ENCODE measurements at places on chromosomes 5 and 9.

- peak; percentile 53 for DNase-seq
These were observed 106.0 kb upstream of the MTAP start for GRCh38 chr9:21696411-21696871.

DNA sequence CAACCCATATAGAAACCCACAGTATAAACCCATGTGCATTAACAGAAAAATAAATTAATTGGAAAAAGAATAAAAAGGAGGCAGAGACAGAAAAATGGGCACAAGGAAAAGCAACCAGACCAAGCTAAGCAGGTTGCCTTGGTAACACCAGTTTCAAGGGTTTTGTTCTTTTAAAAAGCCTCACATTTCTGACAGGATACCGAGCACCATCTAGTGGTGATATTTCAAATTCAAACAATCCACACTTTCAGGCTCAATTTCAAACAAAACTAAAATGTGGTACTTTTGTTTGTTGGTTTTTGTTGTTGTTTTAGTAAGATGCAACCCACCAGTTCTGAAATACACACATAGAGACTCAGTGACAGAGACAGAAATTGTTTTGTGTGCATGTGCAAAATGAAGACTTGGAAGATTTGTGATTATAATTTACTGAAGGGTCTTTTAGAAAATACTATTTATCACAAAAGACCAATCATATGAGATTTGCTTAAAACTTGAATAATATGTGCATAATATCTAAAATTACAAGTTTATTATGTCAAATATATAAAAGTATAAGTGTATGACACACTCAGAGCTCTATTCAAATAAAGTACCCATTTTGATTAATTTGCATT is 318.2 kb downstream of the SLCO4C1 start:
- DNase-seq = peak; percentile 59

- DNase-seq = peak; percentile 69
These were observed 10.4 kb upstream of the ACTBL2 start for GRCh38 chr5:57493034-57493433.

DNA sequence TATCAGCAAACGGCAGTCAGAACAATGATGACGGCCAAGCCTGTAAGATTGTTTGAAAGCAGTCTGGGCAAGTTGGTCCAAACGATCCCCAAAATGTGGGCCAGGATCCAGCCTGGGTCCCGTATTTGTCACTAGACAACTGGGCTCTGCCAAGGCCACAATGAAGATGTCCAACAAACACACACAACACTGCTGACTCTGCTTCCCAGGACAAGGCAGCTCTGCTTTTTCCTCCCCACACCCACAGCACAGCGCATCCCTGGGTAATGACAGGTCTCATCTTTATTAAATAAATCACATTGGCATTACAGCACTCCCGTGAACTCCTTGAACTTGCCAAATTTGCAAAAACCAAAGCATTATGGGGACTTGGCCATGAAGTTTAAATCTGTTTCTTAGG is 424.1 kb upstream of the ACTBL2 start:
- no peak for DNase-seq

DNA sequence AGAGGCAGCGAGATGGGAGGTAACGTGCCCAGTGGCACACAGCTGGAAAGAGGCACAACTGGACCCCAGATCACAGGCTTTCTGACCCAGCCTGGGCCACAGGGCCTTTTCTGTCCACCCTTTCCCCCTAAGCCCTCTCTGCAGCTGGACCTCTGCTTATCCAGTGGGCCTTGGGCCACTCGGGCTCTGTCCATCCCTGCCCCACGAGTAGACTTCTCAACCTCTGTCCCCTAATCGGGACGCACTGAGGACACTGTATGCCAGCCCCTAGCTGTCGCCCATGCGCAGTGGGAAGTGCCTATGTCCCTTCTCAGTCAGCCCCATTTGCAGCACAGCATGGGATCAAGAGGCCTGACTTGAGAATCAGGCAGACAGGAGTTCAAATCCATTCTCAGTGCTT is 65.6 kb upstream of the NEURL1B start:
- no peak for DNase-seq

- DNase-seq = no peak
These were observed 2.0 kb downstream of the ANKHD1 start for GRCh38 chr5:140403613-140404012.

GRCh38 chr5:65874241-65874640 is 52.1 kb upstream of the ERBIN start:
- DNase-seq = peak; percentile 86

DNA sequence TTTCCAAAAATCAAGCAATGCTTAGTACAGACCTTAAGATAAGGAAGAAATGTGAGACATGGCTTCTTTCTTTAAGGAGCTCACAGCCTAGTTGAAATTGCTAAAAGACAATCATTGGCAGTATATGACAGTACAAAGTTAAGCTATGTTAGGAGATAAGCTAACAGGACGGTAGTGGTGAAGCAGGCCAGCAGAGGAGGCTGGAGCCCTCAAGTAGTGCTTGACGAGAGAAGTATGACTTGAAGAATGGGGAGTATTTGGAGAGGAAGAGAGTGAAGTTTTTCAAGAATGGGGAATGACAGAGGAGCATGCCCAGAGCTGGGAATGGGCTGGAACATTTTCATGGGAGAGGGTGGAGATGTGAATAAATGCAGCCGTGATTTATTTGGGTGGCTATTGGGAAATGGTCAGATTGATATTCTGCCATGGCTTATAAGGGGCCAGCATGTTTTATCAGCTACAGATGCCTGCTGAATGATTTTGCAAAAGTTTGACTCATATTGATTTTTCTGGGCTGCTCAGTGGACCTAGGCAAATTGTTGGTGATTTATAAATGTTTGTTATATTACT is 43.7 kb downstream of the LURAP1L start:
- DNase-seq = peak; percentile 70

- DNase-seq = no peak
These were observed 807.9 kb upstream of the NUDT12 start for GRCh38 chr5:104370523-104370922.

DNA sequence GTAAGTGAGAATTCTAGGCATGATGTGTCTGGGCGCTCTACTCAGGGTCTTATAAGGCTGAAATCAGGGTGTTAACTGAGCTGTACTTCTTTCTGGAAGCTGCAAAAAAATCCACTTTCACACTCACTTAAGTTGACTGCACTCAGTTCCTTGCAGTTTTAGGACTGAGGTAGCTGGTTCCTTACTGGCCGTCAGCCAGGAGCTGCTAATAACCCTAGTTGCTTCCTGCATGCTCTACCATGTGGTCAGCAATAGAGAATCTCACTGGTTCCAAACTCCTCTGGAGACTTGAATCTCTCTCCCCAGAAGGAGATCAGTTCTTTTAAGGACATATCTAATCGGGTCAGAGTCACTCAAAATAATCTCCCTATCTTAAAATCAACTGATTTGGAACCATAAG is 911.2 kb downstream of the EFNA5 start:
- peak; percentile 22 for DNase-seq

- peak; percentile 33 for DNase-seq
These were observed 263.1 kb upstream of the RGMB start for GRCh38 chr5:98510143-98510985.

DNA sequence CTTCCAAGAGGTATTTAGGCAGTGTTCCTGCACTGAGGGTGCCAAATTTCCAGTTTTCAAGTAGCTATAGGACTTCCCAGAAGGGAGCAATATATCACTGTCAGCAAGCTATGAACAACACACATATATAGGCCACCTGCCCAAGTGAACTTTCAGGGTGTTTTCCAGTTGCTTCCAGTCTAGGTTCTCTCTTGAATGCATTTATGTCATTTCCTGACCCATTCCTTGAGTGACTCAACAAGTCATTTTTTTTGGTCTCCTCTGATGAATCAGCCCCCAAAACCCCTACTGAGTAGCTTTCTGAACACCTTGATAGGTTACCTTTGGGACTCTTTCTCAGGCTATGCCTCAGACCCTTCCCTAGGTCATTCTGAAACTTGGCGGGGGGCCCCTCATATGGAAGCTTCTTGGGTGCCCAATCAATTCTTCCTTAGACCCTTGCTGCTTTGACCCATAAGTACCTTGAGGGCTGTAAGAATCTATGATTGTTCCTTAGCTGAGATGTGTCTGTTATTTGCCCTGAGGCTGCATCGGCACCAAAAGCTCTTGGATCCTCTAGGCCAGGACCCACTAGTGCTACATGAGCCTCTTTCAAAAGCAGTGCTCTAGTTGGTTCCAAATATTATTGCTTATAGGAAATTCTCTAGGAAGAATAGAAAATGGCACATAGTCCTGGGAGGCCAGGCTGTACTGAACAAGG is 12.4 kb downstream of the DNAJB5 start:
- DNase-seq = peak; percentile 80

DNA sequence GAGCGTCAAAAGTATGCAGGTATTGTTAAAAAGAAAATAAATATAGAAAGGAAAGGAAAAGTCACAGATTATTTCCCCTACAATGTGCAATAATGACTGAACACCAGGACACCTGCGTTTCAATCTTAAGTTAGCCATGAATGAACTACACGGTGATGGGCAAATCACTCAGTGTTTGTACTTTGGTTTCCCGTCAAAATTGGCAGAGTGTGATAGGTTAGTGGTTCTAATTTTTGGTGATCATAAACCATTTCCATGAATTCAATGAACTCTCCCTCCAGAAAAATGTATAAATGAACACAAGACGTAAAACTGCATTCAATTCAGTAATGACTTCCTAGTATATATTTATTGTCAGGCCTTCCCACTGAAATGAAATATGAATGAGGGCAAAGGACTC is 59.0 kb upstream of the ITGA1 start:
- no peak for DNase-seq

- DNase-seq = no peak
These were observed 2233.8 kb upstream of the C9orf72 start for GRCh38 chr9:29806937-29807618.

Measured in cardiac fibroblast (primary cell).